ENCODE measurements at places on chromosomes 6 and 20.

DNA sequence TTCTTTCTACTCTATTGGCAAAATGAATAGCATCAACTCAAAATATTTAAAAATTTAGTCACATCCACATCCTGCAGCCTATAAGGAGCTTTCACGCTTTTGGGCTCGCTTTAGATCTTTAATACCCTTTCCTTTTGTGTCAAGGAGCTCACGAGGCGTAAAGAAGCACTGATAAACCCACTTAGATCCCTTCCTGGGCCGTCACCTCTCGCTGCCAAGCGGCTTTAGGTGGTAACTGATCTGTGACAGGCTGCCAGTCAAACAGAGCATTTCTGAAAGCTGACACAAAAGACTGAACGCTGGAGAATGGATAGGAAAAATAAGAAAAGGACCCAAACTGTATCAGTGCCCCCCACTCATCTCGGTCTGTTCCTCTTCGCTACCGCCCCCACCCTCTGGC is 385.7 kb upstream of the MMS22L start:
- DNase-seq, result no peak

DNA sequence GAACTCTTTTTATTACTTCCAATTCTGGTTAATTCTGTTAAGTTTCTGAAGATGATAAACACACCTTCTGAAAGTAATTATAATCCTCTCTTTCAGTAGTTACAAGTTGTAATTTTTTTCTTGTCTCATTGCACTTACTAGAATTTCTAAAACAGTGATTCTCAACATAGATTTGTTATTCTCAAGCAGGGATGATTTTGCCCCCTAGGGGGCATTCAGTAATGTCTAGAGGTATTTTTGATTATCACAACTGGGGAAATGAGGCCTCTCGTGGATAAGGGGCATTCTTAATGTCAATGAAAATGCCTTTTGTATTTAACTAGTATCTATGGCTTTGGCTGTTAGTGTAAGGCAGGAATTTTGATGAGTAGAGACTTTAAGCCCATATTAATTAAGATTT is 39.4 kb upstream of the MAFB start:
- DNase-seq, result no peak

DNA sequence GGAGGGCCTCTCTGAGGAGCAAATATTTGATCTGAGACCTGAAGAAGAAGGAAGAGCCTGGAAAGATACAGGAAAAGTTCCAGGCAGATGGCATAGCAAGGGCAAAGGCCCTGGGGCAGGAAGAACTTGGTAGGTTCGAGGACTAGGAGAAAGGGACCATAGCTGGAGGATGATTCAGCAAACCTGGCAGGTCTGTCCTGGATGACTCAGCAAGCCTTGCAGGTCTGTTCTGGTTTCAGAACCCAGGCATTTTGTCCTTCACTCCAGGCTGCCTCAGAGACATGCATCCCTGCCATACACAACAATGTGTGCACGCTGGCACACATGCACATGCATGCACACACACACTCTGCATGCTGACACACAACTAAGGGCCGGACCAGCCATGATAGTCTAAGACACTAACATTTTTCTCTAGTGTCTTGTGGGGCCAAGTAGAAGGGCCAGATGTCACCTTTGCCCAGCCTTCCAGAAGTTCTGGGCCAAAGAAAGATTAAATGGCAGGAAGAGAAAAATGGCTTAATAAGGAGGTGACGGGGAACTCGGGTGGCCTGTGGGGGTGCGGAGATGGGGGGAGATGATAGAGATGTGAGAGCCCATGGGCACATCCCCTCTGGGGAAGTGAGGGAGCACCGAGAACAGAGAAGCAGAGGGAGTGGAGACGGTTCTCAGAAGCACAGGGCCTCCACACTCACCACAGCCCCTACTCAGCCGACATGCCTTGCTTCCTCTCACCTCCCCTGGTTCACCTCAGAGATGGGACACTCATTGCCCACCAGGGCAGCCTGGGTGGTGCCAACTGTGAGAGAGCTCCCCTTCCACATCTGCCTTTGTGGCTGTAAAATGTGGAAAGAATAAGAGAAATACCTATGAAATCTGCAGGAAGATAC is 15.4 kb upstream of the TRIB3 start:
- DNase-seq, result no peak

- DNase-seq, result no peak
Measured at GRCh38 chr6:136627191-136627590, 77.0 kb upstream of the MAP7 start.

GRCh38 chr6:25179051-25179778 is 100.0 kb upstream of the CARMIL1 start:
- no peak for DNase-seq

DNA sequence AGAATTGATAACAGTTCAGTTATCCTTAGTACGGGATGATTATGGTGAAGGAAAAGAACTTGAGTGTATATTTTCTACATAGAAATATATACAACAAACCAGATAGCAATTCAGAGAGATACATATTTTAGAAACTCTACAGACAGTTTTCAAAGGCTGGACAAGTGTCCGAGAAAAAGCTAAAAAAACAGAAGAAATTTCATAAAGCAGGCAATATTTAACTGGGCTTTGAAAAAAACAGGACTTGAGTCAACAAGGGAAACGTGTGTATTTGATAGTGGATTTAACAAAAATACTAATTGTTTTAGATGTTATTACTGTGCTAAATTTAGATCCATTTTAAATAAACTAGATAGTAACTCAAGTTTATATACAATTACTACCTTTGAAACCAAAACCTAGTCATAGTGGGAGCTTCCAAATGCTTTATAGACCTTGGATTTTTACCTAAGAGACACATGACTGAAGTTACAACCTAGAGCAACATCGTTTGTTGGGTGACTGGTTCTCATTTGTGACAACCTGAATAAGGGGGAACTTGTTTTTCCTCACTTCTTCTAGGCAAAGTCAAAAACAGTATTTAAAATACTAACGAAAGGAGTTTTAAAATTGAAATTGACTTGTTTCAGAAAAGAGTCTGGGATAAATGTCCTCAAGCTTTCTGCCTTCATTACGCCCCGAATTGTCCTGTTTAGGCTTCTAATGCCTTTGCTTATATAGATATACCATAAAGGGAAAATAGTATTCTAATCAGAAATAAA is 116.7 kb upstream of the PRSS16 start:
- DNase-seq, result no peak

DNA sequence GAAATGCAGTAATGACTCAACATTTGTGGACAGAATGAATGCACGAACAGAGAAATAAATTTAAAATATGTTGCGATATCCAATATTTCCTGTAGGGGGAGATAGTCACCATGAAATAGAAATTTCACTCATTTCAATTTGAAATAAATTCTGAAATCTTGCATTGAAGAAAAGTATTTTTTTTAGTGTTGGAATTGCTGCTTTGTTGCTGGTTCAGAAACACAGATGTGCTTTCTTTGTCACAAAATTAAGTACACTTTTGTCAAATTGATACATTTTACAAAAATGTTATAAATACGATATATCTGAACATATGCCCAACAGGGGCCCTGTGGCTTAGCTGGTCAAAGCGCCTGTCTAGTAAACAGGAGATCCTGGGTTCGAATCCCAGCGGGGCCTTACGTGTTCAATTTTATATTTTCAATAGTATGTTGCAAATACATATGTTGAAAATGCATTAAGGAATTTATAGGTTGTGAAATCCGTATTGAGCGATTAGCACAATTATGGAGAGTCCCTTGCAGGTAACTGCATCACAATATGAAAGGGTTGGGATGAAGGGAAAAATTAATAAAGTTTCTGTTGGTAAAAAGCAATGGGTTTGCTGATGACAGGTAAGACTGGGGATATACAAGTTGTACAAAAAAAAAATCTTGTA is 85.4 kb upstream of the PRSS16 start:
- no peak for DNase-seq

- no peak for DNase-seq
Measured at GRCh38 chr6:168026925-168027324, 29.5 kb downstream of the KIF25 start.

DNA sequence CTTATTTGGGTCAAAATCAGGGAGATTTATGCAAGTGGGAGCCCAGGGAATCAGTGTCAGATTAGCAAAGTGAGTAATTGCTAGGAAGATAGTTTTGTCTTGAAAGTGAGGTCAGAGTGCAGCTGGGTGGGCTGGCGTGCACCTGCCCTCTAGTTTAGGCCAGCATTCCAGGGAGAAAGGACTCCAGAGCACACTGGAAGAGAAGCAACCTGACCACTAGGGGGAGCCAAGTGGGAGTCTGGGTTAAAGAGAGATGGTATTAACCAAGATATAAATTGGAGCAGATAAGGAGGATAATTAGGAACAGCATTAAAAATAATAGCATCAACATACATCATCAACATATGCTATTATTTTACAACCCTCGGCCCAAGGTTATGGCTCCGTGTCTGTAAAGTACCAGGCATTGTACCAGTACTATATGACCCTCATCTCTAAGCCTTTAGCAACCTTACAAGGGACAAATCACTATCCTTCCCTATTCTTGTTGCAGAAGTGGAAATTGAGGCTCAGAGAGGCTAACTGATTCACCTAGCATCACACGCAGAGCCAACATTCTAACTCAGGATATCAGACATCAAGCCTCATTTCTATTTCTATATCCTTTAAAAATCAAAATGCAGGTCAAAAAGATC is 57.8 kb downstream of the SLC2A10 start:
- DNase-seq, result peak; percentile 10

- no peak for DNase-seq
Measured at GRCh38 chr6:69795469-69796072, 1.2 kb downstream of the LMBRD1 start.

GRCh38 chr6:144055121-144055931 is 40.0 kb downstream of the SF3B5 start:
- peak; percentile 38 for DNase-seq

DNA sequence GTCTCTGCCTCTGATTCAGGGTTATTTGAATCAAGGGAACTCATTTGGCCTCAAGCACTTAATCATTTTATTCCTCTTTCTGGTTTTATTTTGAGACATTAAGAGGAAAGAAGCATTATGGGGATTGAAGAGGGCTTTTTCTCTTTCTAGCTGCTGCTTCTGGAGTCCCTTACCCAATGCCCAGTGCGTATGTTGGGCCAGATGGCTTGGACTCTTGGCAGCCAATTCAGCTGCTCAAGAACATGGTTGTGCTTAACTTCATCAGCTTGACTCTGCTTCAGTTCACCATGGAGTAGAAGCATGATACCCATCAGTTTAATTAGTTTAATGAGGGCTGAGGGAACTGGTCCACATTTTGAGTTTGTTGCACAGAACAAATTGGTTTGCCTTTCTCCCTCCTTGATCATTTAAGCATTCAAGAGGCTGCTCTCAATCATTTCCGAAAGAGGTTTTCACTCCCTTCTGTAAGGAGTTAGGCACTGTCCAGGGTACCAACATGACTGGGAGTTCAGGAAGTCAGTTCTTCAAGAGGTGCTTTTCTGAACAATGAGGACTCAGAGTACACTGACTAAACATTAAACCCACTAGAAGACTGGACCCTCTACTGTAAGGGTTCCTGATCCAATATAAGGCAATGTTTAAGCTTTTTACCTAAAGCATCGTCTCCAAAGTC is 14.6 kb downstream of the PDYN start:
- no peak for DNase-seq

DNA sequence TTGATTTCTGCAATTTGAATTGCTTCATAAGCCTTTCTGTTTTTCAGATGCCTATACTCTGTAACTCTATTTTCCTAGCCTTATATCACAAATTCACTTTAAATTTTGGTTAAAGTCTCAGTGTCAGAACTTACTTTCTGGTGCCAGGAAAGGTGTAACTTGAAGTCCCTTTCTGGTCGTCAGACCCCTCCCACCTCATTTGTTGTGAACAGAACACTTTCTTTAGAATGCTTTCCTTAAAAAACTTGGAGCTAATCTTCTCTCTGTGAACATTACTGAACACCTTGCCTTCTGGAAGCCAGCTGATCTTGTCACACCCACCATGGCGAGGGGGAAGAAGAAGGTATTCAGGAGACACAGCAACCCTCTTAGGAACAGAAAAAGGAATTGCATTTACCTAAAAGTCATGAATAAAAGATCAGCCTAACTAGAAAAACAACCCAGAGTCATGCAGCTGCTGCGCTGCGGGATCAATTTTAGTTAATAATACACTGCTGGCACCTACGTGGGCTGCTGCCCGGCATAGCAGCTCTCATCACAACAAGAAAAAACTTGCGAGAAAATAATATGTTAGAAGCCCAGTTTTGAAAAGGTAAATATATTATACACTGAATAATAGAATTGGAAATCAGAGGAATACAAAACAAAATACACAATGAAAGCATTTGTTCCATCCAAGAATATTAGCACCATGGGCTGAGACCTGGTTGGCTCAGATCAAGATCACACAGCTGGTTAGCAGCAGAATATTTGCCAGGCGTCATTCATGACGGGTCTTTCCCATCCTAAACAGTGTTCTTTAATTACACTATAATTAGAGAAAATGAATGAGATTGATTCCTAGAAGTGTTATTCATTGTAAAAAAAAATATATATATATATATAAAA is 5.8 kb upstream of the FAM217A start:
- DNase-seq, result no peak

- no peak for DNase-seq
Measured at GRCh38 chr6:168735268-168735949, 294.4 kb downstream of the SMOC2 start.

DNA sequence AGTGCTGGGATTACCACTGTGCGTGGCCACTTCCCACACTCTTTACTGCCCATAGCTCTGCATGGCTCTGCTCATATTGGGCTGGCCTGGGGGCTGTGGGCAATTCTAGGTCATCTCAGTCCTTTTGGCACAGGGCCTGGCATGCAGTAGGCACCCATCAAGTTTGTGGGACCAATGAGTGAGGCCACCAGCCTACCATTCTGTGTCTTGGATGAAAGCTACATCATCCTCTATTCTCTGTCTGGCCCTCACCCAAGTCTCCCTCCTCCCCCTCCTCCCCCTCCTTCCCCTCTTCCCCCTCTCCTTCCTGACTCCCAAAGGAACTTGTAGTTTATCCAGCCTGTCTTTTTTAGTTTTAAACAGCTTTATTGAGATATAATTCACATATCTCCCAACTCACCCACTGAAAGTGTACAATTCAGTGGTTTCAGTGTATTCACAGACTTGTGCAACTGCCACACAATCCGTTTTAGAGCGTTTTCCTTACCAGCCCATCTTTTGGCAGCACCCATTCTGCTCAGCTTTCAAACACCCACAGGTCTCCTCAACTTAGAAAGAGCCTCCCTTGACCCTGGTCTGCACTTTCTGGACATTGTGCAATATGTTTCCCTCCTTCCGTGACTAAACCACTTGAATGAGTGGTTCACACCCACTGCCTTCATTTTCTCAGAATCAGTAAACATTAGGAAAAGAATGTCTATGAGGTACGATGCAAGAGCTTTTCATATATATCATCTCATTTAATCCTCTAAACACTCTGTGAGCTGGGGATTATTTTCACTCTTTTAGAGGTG is 21.5 kb upstream of the MRPS18A start:
- DNase-seq, result no peak

- DNase-seq, result no peak
Measured at GRCh38 chr6:21023210-21023609, 489.0 kb downstream of the CDKAL1 start.
